Activated T-helper 1 cell treated with Interleukin-2 at 50 U/mL for 16 hours (primary cell): ENCODE measurements at places on chromosomes 3 and 15.

DNA sequence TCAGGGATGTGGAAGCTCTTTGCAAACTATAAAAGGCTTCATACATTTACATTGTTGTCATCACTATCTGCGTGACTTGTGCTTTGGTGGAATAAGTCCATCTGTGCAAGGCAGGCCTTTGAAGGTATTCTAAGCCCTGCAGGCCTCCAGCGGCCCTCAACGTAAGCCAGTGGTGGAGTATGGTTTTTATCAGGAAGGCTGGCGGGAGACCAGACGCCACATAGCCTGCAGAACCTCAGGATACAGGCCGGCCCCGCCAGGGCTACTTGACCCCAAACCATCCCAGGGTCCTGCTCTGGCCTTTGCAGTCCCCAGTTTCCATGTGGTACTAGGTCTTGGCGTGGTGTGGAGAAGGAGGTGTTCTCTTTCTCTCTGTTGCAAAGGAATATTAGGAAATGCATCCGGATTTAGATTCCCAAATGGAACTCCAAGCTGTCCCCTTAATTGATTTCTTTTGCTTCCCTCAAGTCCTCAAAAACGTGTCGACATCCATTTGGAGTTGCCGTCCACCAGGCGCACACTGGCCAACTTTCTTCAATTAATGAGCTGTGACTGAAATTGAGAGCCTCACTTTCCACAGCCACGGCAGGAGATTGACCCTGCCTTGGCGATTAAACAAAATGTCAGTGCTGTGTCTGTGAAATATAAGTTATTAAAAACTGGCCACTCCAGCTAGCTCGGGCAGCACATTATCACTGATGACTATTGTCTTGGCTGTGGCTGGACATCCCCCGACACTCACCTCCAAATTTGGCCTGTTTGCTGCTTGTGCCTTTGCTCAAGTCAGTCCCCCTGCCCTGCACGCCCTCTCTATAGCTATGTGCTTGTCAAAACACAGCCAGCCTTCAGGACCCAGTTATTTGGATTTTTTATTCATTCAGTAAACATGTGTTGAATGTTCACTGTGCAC, 239.8 kb upstream of the TLE3 start:
- DNase-seq: no peak

- DNase-seq: no peak
These were observed 673.8 kb downstream of the GBE1 start for GRCh38 chr3:81087607-81088006.

DNA sequence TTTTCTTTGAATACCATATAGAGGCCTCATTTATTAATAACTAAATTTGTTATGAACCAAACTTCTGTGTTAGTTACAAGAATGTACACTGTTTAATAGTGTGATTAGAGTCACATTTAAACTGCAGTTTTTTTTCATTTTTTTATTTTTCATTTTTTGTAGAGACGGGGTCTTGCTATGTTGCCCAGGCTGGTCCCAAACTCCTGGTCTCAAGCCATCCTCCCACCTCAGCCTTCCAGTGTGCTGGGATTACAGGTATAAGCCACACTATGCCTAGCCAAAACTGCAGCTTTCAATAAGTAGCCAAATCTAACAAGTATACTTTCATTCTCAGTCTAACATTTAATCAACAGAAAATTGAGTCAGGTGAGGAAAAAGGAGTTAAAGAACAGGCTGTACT, 10.2 kb upstream of the ATP11B start:
- DNase-seq: no peak

DNA sequence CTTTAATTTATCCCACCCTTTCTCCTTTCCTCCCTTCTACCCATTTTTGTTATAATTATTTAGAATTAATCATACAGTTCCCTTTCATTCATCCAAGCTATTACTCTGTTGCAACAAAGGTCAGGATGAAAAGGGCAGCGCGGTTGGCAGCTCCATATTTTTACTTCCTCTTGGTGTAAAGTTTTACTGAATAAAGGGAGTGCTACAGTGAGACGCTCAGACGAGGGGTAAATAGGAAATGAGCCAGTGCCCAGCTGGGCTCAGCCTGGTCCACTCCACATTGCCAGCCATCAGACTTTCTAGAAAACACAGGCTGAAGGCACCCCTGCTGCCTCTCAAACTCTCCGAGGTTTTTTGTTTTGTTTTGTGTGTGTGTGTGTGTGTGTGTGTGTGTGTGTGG, 21.9 kb upstream of the ZBTB38 start:
- no peak for DNase-seq

- no peak for DNase-seq
These were observed 700 bp downstream of the MKRN2 start for GRCh38 chr3:12557473-12558100.
